IMR-90 (cell line): ENCODE measurements at places on chromosomes 13 and 19. TPM values are rescaled to one million over a fixed set of nuclear protein-coding genes. Genes with fewer than 3 reads are reported as not detected.

- peak; percentile 59 for DNase-seq
Measured at GRCh38 chr19:45079063-45079910, at the start of gene GEMIN7. GEMIN7 (plus strand) TSS chr19:45079260; CDS start chr19:45090115, 10,855 bp downstream.

DNA sequence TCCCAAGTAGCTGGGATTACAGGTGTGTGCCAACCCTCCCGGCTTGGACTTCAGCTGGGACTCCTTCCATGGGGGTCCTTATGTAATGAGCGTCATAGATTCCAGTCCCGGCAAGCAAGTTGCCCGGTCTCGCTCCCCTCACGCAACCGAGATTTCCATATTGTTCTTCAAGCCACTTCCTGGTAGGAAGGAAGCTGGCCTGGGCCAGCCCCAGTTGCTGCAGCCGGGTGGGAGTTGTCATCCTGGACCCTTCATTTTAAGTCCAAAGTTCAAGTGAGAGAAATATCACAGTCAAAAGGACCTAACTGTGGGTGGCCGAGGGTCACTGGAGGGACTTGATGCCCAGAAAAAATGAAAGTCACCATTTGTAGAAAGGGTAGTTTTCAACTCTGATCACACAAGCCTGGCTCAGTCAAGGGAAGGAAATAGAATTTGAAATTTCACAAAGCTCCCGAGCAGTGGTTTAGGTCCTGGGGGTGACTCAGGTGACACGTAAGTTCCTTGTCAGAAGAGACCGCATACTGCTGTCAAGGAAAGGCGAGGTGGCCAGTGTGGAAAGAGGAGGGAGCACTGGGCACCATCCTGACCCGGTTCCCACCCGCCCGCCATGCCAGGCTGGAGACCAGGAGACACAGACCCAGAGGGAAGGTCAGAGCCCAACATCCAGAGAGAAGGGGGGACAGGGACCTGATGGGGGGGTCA is 5.3 kb downstream of the FGF21 start:
- DNase-seq, result no peak

DNA sequence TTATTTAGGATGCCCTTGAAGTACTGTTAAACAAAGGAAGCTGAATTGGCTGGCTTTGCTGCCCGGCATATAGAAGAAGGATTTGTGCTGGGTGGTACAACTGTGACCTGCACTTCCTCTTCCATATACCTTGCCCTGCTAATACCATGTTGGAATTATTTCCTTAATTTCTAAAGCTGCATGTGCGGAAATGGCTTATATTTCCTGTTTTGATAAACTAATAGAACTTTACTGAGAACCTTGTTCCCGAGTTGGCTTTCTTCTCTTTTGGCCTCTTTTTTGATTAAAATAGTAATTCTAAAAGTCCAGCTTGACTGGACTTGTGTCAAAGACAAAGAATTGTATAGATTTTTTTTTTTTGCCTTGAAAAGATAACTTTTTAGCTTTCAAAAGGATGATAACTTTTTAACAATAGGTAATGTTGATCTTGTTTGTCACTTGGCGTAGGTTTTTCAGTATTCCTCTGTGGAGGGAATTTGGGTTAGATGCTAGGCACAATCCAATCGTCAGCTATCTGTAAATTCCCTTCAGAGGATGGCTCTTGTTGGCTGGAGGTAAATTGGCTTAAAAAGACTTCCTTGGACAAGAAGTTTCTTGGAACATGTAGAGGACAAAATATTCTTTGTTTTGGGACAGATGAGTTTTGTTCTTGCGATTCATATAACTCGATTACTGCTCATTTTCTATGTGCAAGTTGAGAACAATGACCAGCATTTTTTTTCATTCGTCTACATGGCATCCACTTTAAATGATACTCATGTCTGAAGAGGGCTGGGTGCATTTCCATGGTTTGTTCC is 41.4 kb downstream of the COL4A2 start:
- DNase-seq, result no peak

- peak; percentile 93 for DNase-seq
Measured at GRCh38 chr19:13260883-13261653, 110.9 kb downstream of the IER2 start.

CD79A gene
- polyA plus RNA-seq, result 0.19 and 0.24 TPM in 2 replicates

ZNF100 gene
- polyA plus RNA-seq, result 1.6 and 2.2 TPM in 2 replicates
